D721Med (cell line): ENCODE measurements at places on chromosomes 16 and 17.

- DNase-seq: no peak
Observed at GRCh38 chr16:78957317-78958100, 643.0 kb downstream of the MAF start.

GRCh38 chr17:4249452-4250029 is 14.2 kb downstream of the ANKFY1 start:
- DNase-seq: no peak

DNA sequence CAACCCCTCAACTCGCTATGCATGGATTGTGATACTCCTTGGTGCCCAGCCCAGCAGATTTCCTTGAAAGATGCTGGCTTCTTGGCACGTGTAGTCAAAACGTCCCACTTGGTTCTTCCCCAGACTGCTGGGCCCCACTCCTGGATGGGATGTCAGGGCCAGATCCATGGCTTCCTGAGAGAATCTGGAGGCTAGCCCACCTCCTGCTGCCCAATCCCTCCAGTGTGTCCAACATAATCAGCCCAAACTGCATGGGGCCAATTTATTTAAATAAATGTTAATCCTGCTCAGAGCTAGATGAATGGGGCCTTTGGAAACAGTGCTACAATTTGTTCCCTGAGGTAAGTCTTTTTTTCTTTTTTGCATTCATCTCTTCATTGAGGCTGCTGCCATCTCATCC is 49.4 kb downstream of the WSB1 start:
- no peak for DNase-seq

DNA sequence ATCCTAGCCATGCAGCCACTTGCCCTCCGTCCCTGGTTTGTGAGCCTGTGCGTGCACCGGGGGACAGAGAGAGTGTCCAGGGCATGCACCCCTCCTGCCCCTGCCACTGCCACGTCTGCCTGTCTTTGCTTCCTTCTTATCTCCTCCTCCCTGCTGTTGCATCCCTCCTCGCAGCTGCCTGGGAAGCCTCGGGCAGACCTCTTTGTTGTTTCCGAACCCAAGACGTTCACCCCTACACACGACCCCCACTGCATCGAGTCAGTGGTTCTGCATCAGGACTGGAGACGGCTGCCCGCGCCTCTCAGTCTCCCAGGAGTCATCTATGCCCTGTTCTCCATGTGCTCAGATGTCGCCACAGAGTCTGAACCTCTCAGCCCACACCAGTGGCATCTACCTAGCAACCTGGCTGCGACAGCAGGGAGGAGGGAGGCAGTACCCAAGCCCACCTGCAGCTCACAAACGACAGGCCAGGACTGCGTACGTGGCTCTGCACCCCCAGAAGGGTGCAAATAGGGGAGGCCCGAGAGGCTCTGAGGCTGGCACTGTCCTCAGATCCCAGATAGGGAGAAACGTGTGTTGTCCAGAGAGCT is 5.2 kb downstream of the TIMP2 start:
- no peak for DNase-seq

GRCh38 chr17:34763728-34764665 is 184.6 kb downstream of the TMEM132E start:
- no peak for DNase-seq

- DNase-seq: no peak
Observed at GRCh38 chr17:14037453-14037852, 31.9 kb upstream of the COX10 start.

DNA sequence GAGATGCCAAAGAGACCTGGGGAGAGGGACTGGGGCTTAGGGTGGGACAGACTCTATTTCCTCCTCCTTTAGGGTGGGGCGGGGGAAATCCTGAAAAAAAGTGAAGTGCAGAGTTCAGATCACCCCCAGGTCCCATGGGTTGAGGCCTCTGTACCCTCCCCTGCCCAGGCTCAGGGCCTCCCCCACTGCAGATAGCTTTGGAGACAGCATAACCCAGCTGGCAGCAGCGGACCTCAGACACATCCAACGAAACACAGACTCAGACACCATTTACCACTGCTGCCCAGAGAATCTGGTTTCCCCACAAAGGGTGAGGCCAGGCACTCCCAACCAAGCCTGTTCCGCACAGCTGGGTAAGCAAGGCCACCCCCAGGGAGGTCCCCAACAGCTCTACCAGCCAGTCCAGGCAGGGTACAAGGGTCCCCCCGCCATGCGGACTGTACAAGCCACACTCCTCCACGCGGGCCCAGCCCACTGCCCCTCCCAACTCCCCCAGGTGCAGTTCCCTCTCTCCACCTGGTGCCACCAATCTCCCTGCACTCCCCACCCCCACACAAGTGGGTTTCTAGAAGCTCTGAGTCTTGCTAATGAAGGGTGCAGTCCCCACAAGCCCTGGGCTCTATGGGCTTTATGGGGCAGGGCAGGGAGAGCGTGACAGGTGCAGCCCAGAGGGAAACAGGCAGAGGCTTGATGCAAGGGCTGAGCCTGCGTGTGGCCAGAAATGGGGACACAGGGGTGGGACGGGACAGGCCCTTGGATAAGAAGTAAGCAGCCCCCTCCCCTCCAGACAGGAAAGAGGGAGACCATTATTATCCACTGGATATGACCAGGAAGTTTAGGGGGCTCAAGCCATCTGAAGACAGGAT is 8.9 kb downstream of the RHBDF2 start:
- no peak for DNase-seq

DNA sequence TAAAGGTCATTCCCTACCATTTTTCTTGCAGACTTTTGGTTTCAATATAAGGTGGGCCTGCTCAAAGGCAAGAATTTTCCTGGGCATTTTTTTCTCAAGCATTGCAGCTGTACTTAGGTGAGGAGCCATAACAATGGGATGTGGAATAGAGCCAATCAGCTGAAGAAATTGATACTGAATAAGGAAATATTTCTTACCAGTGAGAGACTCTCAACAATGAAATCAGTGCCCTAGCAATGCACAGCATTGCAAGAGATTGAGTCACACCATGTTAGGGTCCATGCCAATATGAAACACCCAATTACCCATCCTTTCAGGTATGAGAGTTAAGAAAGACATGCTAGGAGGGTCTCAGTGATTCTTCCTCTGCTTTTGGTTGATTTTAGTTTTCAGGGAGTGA is 237.6 kb downstream of the SOX9 start:
- no peak for DNase-seq

DNA sequence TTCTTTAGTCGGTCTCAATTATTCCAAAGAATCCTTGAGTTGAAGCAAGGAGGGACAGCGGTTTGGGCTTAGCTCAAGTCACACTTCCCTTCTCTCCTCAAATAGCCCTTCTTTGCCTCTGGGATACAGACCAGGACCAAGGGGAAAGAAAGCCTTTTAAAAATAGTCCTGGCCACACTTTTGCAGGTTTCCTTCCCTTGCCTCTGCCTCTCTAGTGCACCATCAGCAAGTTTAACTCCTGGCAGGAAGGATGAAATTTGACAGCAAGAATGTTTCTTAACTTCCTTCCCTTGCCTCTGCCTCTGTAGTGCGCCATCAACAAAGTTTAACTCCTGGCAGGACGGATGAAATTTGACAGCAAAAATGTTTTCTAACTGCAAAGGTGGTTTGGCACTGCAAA is 7.2 kb upstream of the G6PC1 start:
- no peak for DNase-seq

DNA sequence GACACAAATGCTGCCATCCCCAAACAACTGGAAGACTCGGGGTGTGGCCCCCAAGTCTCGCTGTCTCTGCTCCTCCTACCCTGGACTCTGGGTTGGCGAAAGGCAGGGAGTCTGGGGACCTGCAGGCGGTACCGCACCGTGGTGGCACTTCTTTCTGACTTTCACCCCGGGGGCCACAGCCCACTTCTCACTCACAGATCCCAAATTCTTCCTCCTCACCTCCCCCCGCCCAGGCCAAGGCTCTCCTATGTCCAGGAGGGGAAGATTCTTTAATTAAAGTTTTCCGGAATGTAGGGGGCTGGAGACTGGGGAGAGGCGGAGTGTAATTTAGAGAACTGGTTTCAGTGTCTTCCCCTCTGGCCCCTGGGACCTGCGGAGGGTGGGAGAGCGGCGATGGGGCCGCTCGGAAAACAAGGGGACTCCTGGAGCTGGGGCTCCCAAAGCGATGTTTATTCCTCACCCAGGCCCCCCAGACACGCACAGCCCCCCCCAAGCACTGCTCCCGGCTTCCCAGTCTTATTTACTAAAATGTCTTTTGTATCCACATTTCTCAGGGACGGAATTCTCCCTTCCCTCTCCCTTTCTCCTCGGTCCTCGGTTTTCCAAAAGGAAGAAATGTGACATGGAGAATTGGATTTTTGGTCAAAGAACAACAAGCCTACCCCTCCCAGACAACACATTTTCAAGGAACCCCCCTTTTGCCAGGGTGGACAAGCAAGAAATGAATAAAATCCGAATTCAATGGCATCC is 1.2 kb downstream of the WNT3 start:
- no peak for DNase-seq

DNA sequence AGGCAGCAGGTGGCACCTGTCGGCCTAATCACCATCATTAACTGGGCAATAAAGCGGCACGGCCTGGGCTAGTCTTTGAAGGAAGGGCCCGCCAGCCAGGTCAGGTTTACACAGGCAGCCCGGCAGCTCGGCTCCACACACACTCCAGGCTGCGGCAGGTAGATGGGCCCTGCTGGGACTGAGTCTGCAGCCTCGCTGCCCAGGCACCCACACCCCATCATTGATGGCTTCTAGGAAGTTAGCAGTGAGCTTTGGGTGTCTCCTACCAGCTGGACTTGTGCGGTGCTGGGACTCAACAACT is 6.8 kb upstream of the FOXN1 start:
- DNase-seq: no peak

- no peak for DNase-seq
Observed at GRCh38 chr17:76039121-76039520, 12.0 kb upstream of the EVPL start.

GRCh38 chr17:78537217-78537860 is 39.9 kb downstream of the DNAH17 start:
- DNase-seq: no peak

- DNase-seq: no peak
Observed at GRCh38 chr16:66662445-66663194, 33.9 kb downstream of the CMTM4 start.

DNA sequence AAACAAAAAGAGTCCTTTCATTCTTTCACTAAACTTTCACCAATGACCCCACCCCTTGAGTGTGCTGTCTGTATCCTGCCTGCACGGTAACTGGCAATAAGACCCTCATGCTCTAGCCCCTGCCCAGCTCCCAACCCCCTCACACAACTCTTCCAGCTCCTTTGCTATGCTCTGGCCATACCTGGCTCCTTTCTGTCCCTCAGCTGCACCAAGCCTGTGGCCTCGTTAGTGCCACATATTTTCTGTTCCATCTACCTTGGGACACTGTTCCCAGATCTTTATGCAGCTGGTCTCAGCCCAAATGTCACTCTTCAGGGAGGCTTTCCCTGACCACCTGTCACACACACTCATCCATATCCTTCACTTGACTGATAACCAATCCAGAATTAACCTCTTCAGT is 47.3 kb downstream of the C16orf82 start:
- no peak for DNase-seq

- peak; percentile 35 for DNase-seq
Observed at GRCh38 chr16:10668322-10669045, 26.2 kb downstream of the TEKT5 start.

DNA sequence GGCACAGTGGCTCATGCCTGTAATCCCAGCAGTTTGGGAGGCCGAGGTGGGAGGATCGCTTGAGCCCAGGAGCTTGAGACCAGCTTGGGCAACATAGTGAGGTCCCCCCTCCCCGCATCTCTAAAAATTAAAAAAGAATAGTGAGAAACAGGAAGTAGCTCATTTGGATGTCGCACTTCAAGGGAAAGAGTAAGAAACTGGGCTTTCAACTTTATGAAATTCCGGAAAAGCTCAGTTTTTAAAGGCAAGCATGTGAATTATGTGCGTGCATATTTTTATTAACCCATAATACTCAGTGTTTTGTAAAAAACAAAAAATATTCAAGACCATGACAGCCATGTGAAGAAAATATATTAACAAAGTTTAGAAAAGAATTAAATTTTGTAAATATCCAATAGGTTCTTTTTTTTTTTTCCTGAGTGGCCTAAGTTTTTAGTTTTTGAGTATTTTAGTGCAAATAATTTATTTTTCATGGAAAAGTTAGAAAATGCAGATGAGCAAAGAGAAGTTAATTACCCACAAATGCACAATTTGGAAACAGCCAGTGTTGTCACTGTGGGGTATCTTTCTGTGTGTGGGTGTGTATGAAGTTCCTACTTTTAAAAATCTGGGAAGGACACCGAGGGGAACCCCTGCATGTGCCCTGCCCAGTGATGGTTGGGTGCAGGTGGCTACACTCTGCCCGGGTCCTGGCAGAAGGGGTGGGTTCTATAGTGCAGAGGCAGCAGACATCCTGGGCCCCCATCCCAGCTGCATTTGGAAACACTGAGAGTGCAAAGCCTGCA is 40.0 kb downstream of the CIBAR2 start:
- no peak for DNase-seq

DNA sequence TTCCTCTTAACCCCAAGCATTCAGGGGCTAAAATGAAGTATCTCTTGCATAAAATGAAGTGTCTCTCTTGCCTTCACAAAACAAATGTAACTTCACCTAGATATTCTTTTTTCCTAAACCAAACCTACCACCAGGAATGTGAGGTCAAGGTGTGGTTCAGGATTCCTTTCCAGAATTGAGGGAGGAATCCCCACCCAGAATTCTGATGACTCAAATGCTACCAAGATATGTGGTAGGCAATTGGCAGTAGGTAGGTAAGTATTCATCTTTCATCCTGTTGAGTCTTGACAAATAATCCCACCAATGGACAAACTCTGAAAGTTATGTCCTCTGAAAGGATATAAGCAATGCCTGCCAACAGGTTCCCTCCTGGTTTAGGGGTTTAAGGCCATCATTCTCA is 26.2 kb downstream of the TRIM16 start:
- no peak for DNase-seq
